ENCODE measurements at places on chromosomes 12 and 14. TPM values are rescaled to one million over a fixed set of nuclear protein-coding genes. Genes with fewer than 3 reads are reported as not detected.

- DNase-seq = peak; percentile 80
These were observed 103.6 kb downstream of the TMEM30B start for GRCh38 chr14:61177279-61178225.

DNA sequence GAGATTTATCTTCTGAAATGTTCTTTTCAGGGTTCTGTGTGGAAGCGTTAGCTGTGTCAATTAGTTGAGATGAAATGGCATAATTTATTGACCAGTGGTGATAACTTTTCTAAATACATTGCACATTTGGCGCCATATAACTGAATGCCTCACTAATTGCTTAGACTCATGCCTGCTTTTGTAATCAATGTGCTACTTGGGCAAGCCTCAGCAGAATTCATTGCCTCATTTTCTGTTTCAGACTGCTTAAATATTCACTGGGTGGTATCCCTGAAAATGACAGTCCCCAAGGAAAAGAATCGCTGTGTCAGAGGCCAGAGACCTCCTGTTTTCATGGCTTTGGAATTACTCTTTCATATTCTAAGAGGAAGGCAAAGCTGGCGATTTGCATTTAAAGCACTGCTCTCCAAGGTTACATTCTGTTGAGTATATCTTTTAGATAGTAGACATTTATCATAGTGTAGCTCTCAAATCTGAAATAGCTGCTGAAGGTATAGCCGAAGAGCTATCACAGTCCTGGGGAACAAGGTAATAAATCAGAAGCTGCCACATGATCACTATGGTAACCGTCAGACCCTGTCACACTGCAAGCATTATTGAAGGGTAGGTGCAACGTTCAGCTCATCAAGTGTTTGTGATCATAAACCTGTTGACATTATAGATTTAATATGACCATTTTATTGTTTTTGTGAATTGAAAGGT is 297.3 kb upstream of the E2F7 start:
- no peak for DNase-seq

GRCh38 chr12:126191031-126191891 is 1126.0 kb downstream of the AACS start:
- peak; percentile 6 for DNase-seq

Gene SLC6A12
- total RNA-seq = 3.4 TPM

GRCh38 chr12:3540387-3540990 is 49.5 kb downstream of the PRMT8 start:
- DNase-seq = no peak
